ENCODE measurements at places on chromosomes 4 and X. TPM values are rescaled to one million over a fixed set of nuclear protein-coding genes. Genes with fewer than 3 reads are reported as not detected.

- no peak for DNase-seq
Measured at GRCh38 chr4:184167576-184167975, 50.1 kb downstream of the ENPP6 start.

- no peak for DNase-seq
Measured at GRCh38 chr4:182918791-182919302, 1.7 kb upstream of the DCTD start.

- DNase-seq, result no peak
Measured at GRCh38 chrX:67555578-67556203, 11.9 kb downstream of the AR start.

DNA sequence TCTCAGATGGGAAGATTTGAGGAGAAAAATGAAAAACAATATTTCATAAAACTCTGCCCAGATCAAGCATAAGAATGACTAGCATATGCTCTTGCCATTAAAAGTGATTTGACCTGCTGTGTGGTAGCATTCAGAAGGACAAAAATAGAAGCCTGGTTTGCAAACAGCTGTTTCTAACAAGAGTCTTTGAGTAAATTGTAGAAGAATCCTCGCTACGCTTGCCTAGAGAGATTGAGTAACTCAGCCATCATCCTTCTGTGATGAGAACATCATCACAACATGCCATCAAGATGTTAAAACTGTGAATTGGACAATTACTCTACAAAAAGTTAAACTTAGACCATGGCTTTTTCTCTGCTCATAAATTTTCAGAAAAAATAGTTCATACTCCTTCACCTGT is 168.9 kb upstream of the PUDP start:
- DNase-seq, result no peak

- DNase-seq, result no peak
Measured at GRCh38 chrX:9286234-9286633, 178.6 kb upstream of the TBL1X start.

- DNase-seq, result no peak
Measured at GRCh38 chr4:108324450-108324849, 155.7 kb upstream of the LEF1 start.

- DNase-seq, result no peak
Measured at GRCh38 chr4:182975806-182976205, 58.6 kb upstream of the DCTD start.

DNA sequence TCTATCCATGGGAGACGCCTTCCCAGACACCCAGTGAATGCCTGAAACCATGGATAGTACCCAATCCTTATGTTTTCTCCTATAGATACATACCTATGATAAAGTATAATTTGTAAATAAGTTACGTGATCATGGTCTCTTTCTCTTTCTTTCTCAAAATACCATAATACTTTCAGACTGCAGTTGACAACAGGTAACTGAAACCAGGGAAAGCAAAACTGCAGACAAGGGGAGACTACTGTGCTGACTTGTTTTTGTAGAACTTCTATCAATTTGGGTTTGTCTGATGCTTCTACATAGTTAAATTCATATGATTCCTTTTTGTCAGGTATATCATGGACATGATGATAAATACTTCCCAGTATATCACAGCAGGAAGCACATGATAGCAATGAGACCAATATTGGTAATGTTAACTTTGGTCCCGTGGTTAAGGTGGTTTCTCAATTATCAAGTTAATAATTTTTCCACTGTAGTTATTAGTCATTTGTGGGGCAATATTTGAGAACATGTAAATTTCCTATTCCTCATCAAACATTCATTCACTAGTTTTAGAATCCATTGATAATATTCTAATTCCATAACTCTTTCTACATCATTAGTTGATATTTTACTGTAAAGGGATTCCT is 298.0 kb upstream of the TET2 start:
- no peak for DNase-seq

- DNase-seq, result no peak
Measured at GRCh38 chr4:95050980-95051701, 293.4 kb downstream of the BMPR1B start.

YY2 gene
- polyA plus RNA-seq, result 0.28 TPM

HPGDS gene
- 0.29 TPM for polyA plus RNA-seq

Data from spleen (tissue), 13 donors.